Dermis blood vessel endothelial cell (primary cell): ENCODE measurements at places on chromosomes 1 and 21.
A peak's percentile ranks its signal among the peaks of the same experiment; 100 is the strongest.

DNA sequence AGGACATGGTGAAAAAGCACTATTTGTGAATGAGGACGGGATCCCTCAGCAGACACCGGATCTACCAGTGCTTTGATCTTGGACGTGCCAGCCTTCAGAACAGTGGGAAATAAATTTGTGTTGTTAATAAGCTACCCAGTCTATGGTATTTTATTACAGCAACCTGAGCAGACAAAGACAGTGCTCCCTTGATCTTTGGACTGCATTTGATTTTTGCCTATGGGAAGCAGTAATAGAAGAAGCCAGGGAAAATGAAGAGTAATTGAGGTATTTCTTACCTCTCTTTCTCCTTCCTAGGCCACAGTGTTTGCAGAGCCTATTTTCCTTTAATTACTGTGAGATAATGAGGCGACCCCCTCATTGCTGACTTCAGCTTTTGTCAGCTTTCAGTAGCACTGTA is 87.9 kb downstream of the PDE4B start:
- DNase-seq: no peak

DNA sequence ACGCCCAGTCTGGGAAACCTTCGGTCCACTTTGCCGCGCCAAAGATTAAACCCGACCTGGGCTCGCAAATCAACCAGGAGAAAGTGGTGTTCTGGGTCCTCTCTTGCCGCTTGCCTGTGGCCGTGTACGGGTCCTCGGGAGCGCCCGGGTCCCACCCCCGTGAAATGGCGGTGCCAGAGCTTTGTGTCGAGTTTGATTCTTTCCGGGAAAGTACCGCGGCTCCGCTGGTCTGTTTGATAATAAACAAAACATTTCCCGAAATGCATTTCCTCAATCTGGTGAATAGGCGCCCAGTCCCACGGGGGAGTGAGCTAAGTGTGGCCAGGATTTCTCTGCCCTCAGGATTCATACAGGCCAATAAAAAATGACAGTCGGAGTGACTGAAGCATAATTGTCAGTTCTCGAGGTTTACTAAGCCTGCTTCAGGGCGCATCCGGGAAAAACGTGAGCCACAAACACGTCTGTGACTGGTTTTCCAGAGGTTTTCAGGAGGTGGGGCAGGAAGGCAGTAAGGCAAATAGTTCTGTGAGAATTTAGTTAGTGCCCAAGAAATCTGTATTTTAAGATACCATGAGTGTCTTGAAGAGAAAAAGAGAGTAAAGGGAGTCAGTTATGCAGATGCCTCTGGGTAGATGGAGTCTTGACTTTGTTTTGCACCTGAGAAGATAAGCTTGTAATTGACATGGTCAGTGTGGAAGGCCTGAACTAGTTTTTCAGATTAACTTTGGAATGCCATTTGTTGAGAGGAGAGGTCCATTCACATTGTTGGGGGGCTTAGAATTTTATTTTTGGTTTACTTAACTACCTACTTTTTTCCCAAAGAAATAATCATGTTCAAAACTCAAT is 675 bp downstream of the IFNAR1 start:
- DNase-seq: peak; percentile 74

- no peak for DNase-seq
Observed at GRCh38 chr1:53288790-53289429, 39.0 kb downstream of the LRP8 start.

DNA sequence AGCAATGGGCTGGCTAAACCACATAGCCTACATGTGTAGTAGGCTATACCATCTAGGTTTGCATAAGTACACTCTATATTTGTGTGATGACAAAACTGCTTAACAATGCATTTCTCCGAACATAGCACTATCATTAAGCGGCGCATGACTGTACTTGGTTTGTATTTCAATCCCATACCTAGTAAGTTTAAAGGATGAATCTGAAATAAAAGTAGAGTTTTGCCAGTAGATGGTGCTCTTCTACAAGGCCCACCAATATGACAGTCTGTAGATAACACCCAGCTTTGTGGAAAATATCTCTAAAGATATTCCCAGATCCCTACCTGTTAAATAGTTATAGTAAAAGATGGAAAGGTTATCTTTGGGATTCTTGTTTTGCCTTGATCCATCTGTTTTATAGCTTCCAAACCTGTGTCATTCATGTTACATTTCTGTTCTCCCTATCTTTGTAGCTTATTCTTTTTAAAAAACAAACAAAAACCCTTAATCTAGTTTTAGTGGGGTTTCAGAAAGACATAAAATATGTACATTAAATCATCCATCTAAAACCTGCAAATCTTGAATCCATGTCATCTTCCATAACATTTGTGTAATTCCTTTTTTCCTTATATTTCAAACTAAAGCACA is 33.9 kb upstream of the ASPM start:
- peak; percentile 65 for DNase-seq

DNA sequence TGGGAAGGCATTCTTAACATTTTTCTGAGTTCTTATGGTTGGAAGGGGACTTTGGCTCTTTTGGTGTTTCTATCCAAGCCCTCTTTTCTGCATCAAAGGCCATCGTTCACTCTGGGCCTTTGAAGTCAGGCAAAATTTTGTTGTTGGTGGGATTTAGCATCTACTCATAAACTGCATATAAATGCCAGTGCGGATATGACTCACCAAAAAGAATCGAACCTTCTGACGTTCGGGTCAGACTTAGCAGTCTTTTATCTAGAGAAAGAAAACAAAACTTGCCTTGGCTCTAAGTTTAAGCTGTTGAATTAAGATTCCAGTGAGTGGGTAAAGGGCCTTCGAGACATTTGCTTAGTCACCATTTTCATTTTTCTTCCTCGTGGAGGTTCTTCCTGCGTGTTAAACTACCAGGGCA is 51.4 kb downstream of the EVA1C start:
- DNase-seq: peak; percentile 89

DNA sequence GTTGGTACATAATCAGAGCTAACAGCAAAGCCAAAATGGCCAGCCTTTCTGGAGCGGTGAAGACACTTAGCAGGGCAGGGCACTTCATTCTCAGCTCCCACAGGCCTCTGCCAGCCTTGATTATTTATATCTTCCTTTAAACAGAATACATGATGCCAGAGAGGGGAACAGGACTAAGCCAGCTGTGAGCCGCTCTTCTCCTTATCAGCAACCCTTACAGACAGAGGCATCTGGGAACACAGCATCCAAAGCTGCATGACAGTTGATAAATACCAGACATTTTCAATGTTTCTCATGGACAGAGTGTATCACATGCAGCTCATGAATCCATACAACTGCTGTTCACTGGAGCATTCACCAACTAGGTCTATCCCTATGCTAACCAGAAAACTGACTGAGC is 29.1 kb downstream of the DNAJC11 start:
- no peak for DNase-seq

GRCh38 chr1:11918799-11919519 is 7.3 kb downstream of the KIAA2013 start:
- DNase-seq: peak; percentile 65

GRCh38 chr1:157113631-157114030 is 14.0 kb upstream of the ETV3L start:
- DNase-seq: no peak

DNA sequence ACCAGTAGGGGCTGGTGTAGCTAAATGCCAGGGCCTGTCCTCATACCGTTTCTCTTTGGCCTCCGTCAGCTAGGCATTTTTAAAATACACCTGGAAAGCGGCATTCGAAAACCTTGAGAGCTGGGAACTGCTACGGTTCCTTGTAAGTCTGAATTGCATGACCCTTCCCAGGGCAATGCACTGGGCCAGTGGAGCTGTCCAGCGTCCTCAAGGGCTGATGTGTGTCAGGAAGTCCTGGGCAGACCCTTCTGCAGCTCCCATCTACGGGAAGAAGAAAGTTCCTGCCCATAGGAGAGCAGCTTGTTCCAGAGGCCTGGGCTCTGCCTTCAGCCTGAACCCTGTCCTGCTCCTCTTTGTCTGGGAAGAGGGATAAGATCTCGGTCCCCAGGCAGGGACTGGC is 34.1 kb downstream of the UBASH3A start:
- DNase-seq: peak; percentile 41

DNA sequence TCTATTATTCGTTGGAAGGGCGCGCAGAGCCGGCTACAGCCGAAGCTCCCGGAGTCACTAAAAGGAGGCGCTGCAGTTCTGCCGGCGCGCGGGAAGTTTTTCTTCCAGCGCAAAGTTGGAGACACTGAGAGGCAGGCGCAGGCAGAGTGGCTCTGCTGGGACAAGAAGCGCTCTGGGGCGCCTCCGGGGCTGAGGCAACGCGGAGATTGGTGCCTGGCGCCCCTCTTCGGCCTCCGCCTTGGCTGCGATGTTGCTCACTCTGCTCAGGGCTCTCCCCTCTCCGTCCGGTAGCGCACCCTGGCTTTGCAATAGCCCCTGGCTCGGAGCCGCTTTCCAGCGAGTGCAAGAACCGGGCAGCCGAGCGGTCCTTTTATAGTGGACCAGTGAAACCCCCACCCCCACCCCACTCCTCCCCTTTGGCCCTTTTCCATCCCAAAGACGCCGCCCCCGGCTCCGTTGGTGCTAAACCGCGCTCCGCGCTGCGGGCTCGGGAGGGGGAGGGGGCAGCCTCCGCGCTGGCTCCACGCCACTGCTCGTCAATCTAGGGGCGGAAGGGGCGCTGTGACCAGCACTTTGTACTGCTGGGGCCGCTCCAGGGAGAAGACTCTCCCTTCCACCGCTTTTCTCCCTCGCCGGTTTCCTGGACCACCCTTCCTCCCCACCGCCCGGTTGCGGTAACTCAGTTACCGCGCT is at the start of gene ADAMTS1:
Gene ADAMTS1, minus strand, starts transcription at position 344 of the 693 bp plus-strand sequence. CDS start 455 bp downstream, outside the sequence.
- DNase-seq: peak; percentile 66

DNA sequence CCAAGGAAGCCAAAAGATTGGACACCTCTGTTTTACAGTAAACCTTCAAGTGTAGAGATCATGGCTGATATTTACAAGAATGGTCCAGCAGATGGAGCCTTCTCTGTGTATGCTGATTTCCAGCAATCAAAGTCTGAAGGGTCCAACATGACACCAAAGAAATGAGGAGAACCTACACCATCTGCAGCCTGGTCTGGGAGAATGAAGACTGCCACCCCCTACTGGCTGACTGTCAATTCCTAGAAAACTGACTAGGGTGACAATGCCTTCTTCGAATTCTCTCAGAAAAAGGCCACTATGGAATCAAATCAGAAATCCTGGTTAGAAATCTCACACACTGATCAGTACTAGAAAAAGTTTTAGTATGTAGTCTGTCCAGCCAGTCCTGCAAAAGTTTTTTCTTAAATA is 83.3 kb downstream of the CDC42BPA start:
- DNase-seq: peak; percentile 88

GRCh38 chr21:46052703-46053651 is 44.9 kb upstream of the COL6A2 start:
- DNase-seq: no peak

- DNase-seq: no peak
Observed at GRCh38 chr1:77273891-77274290, 7.9 kb upstream of the AK5 start.

- DNase-seq: no peak
Observed at GRCh38 chr1:178942285-178943198, 71.7 kb upstream of the ANGPTL1 start.

- DNase-seq: no peak
Observed at GRCh38 chr1:213983493-213984386, 4.0 kb upstream of the PROX1 start.

GRCh38 chr1:33049371-33049770 is 12.7 kb upstream of the AK2 start:
- no peak for DNase-seq

- DNase-seq: no peak
Observed at GRCh38 chr1:48022306-48022705, 25.1 kb upstream of the TRABD2B start.

GRCh38 chr1:143643148-143643885 is 328.5 kb downstream of the FAM72C start:
- no peak for DNase-seq

DNA sequence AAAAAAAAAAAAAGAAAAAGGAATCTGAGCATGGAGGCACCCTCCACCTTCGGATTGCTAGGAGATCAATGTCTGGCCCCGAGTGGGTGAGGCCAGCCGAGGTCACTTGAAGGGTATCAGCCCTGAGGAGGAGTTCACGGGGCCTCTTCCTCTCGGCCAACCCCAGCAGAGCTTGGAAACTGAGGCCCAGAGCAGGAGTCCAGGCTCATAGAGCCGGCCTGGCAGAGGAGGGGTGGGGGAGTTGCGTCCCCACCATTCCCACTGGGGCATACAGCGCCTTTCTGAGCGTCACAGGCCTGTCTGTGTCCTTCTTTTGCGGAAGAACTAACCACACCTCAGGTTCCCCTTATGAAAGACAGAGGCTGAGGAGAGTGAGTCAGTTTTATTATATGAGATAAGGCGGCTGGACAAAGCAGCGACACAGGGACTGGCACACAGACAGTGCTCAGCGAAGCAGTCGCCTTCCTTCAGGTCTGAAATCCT is 17.1 kb upstream of the EPHA2 start:
- no peak for DNase-seq

DNA sequence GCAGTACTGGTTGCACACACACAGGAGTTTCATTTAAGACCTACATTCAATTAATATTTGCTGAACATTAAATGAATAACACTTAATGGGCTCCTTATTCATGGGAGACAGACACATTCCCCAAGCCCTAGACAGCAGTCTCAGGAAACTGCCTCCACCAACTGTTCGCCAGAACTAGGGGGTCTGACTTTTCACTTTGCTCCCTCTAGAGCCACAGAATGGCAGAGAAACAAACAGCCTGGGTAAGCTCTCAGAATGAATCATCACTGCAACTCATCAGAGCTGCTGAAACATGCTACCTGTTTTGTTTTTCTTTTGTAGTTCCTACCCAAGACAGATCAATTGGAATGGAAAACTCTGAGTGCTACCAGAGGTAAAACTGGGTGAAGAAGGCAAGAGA is 31.7 kb downstream of the ELK4 start:
- peak; percentile 88 for DNase-seq

DNA sequence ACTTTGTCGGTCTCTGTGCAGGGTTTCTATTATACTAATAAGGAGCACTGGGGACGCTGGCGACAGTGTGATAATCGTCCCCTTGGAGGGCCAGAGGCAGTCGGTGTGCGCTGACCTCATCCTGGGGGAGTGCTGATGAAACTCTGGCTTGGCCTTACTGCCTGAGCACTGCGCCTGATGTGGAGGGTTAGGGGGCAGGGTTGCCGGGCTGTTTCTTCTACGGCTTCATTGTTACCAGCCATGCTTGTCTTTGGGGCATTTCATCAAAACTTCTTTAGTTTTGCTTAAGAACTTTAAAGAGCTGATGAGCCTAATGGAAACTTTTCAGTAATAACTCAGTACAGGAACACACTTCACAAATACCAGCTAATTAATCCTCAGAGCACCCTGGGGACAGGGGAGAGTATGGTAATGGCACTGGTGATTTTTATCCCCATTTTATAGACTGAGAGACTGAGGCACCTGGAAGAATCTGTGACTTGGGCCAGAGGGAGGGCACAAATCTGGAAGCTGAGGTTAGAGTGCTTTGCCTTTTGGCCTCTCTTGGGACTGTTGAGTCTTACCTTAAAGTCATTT is 81.8 kb downstream of the PEX14 start:
- no peak for DNase-seq

DNA sequence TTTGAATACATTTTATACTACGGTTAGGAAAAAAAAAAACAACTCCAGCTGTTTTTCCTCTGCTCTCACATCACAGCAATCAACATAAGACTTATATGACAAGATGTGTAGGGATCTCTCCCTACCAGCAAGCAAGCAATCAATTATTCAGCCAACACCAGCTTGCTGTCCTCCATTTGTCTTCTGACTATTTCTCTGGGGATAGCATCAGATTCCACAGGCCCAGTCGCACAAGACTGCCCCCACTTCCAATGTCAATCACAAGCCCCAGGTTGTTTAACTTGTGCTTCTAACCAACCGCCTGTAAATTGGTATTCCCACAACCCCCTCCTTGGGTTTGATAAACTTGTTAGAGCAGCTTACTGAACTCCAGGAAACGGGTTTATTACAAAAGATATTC is 873.1 kb upstream of the TMPRSS15 start:
- DNase-seq: no peak
